Astrocyte (in vitro differentiated cells and primary cell): ENCODE measurements at places on chromosomes 2 and 18.

DNA sequence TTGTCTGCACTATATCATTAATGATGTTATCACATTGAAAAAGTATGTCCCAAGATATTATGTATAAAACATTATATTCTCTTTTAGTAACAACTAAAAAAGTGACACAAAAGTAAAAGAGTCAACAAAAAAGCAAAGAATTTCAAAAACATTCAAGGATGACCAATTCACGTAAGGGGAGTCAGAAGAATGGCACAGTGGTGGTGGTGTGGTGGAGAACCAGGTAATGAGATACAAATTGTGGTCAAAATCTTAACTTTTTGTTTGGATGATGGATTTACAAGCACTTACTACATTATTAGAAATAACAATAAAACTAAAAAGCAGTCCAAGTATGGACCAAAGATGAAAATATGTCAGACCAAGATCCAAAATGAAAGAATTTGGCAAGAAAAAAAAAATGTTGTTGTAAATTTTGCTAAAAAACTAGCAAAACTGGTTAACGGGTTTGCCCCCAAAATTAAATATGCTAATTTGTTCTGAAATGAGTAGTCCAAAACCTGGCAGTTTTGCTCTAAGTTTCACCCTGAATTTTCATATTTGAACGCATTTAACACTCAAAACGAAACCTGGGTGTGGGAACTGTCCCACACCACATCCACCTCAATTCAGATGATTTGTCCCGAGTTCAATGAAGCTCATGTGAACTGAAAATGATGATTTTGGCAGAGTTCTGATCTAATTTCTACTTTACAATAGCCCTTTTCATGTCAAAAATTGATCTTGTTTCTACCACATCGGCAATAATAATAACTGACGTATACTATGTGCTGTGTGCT lies 135.8 kb downstream of the IKZF2 start:
- DNase-seq = no peak

DNA sequence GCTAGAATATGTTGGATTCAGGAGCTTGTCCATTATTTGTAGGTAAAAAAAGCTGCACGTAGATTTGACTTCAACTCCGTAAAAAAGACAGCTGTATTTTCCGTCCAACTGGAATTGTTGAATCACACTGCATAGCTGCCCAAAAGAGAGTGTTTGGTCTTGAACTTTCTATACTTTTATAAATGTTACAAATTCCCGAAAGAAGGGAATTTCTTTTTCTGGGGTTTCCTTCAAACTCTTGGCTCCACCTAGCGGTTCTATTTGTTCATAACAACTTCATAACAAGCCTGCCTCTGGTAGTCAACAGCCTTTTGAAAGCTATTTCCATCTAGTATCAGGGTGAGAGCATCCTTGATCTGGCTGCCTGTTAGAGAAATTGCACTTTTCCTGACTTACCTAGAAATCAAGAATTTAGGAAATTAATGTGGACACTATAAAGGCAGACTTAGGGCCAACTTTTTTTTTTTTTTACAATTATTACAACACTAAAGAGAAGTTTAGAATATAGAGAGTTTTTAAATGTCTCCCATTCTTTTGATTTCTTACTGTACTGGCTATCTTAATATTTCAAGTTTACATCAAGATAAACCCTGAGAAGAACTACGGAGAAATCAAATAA lies 48.1 kb downstream of the TMEM185B start:
- DNase-seq = peak; percentile 32

DNA sequence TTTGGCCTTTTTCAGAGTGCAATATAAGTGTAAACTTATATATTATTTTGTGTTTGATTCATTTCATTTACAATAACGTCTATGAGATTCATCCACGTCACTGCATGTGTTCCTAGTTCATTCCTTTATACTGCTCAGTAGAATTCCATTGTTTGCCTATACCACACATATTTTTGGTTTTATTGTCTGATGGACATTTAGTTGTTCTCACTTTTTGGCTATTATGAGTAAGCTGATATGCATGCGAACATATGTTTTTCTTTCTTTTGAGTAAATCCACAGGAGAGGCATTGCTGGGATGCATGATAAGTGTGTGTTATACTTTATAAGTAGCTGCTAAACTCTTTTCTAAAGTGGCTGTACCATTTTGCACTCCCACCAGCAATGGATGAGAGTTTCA lies 314.8 kb upstream of the HS6ST1 start:
- peak; percentile 84 for DNase-seq

- peak; percentile 47 for DNase-seq
Measured at GRCh38 chr2:47905386-47906156, 727 bp downstream of the FBXO11 start.

GRCh38 chr2:60045456-60045855 lies 508.0 kb downstream of the BCL11A start:
- no peak for DNase-seq

DNA sequence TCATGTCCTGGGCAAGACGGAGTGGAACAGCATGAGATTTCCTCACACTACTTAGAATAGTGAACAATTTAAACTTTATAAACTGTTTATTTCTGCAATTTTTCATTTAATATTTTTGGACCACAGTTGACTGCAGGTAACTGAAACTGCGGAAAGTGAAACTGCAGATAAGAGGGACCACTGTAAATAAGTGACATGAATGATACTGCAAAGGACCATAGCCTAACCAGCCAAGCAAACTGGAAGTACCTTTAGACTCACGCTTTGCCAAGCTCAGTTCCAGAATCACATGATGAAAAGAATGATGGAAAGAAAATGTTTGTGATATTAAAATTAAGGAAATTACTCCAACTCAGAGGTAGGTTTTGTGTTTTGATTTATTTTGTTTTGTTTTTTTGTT lies 94.6 kb upstream of the ITGA4 start:
- DNase-seq = no peak

GRCh38 chr18:43596105-43596712 lies 318.9 kb upstream of the SYT4 start:
- DNase-seq = peak; percentile 24

- no peak for DNase-seq
Measured at GRCh38 chr2:146465460-146465859, 1379.4 kb upstream of the ACVR2A start.

GRCh38 chr2:157443795-157444640 lies at the start of gene CYTIP:
Gene CYTIP (minus strand): TSS chr2:157444089. CDS start chr2:157444020, 69 bp downstream.
- DNase-seq = no peak
